ENCODE measurements at places on chromosomes 6 and 20. TPM values are rescaled to one million over a fixed set of nuclear protein-coding genes. Genes with fewer than 3 reads are reported as not detected.

SYNDIG1 gene
- total RNA-seq: 5.4 TPM

DNA sequence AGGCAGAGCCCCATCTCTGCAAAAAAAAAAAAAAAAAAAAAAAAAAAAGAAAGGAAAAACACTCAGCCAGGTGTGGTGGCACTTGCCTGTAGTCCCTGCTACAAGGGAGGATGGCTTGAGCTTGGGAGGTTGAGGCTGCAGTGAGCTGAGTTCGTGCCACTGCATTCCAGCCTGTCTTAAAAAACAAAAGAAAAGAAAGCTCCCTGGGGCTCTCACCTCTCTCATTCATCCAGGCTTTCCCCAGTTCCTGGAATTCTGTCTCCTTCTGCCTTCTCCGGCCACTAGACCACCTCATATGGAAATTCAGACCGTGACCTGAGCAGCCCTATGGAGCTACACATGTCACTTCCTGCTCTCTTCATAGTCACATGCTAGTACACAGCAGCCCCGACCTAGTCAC lies 101.1 kb upstream of the TAB2 start:
- no peak for DNase-seq
- H3K36me3 ChIP-seq: no peaks in the 10 kb centered on the region
- H3K27me3 ChIP-seq: no peaks in the 10 kb centered on the region
- H3K4me1 ChIP-seq: no peaks in the 10 kb centered on the region
- no peak overlapping the region for H3K27ac ChIP-seq

DNA sequence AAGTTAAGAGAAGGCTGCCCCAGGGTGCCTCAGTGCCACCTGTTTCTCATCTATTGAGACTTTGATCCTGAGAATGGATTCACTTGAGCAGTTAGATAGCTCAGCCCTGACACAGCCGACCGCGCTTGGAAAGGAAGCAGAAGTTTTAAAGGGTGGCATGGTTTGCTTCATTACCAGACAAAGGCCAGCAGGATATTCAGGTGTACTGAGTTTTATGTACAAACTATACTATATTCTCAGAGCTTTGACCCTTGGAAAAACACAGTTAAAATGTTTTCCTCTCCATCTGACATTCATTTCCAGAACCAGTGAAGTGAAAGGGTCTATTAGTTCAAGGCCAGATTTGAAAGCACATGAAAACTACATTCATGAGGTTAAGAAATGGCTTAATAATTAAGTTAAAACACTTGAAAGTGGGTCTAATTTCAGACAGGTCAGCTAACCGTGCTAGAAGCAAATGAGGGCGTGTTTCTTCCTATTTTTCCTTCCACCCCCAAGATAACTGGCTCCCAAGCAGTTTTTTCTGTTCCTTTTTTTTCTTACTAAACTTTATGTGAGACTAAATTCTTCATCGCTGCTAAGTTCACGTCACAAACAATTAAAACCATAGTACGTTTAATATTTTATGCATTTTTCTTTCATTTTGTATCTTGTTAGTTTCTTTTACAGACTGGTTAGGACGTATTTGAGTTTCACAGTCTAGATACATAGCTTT lies 385.3 kb upstream of the SOX4 start:
- no peak for DNase-seq
- H3K4me3 ChIP-seq: no peak overlapping the region
- H3K27ac ChIP-seq: no peak overlapping the region
- H3K36me3 ChIP-seq: no peaks in the 10 kb centered on the region

DNA sequence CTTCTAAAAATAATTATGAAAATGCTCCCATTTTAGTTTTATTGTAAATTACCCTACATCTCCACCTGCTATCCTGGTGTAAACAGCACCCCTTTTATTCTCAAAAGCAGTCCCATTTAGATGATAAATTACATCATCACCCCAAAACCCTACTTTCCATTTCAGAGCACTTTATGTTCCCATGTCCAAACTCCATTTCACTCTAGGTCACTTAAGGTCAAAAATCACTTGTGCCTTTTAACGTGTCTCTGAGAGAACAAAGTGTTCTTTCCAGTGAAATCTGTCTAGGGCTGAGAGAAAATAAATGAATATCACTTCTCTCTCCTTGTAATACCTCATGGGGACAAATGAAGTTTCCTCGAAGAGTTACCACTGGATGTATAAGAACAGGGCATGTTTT lies 157.3 kb downstream of the INSM1 start:
- H3K27me3 ChIP-seq: no peaks in the 10 kb centered on the region
- H3K4me3 ChIP-seq: no peak overlapping the region
- no peak for DNase-seq
- no peak overlapping the region for H3K27ac ChIP-seq

GRCh38 chr20:35564905-35565304 lies 23.0 kb downstream of the ERGIC3 start:
- no peak overlapping the region for H3K27ac ChIP-seq
- H3K4me3 ChIP-seq: no peak overlapping the region
- no peaks in the 10 kb centered on the region for H3K27me3 ChIP-seq

DNA sequence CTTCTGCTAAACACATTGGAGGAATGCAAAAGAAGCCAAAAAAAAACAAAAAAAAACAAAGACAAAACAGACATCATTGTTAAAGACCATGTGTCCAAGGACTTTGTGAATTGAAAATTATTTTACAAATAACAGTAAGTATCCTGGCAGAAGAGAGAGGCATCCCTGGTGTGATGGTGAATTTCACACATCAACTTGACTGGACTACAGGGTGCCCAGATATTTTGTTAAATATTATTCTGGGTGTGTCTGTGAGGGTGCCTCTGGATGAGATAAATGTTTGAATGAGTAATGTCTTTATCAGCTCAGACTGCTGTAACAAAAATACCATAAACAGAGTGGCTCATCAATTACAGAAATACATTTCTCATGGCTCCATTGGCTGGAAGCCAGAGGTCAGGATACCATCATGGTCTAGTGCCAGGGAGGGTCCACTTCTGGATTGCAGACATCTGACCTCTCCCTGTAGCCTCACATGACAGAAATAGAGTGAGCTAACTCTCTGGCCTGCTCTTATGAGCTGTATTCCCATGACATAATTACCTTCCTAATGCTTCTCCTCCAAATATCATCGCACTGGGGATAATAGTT lies 12.2 kb upstream of the C6orf118 start:
- no peak for DNase-seq
- no peaks in the 10 kb centered on the region for H3K4me1 ChIP-seq
- H3K4me3 ChIP-seq: no peak overlapping the region
- no peak overlapping the region for H3K27ac ChIP-seq
- no peaks in the 10 kb centered on the region for H3K27me3 ChIP-seq

DNA sequence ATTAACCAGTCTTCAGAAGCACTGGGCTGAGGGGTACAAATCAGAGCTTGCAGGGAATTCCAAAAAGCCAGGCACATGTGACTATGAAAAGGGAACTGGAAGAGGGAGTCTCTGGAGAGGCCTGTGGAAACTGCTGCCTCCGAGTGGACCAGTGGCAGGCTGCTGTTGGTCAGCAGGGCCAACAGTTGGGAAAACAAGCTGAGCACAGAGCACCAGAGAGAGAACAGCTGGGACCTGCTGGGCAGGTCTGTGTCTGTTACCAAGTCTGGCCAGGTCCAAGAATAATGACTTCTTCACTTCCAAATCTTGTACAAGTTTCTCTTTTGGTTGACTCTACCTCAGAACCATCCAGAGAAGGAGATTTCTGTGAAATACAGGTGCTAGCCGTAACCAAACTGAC lies 81.4 kb downstream of the LIN28B start:
- no peak overlapping the region for H3K4me3 ChIP-seq
- no peaks in the 10 kb centered on the region for H3K4me1 ChIP-seq
- no peak for DNase-seq
